ENCODE measurements at places on chromosomes 5 and 9. TPM values are rescaled to one million over a fixed set of nuclear protein-coding genes. Genes with fewer than 3 reads are reported as not detected.
A peak's percentile ranks its signal among the peaks of the same experiment; 100 is the strongest.

Gene POLK
- total RNA-seq = 14.5 TPM

Gene PCSK1
- not detected for total RNA-seq

DNA sequence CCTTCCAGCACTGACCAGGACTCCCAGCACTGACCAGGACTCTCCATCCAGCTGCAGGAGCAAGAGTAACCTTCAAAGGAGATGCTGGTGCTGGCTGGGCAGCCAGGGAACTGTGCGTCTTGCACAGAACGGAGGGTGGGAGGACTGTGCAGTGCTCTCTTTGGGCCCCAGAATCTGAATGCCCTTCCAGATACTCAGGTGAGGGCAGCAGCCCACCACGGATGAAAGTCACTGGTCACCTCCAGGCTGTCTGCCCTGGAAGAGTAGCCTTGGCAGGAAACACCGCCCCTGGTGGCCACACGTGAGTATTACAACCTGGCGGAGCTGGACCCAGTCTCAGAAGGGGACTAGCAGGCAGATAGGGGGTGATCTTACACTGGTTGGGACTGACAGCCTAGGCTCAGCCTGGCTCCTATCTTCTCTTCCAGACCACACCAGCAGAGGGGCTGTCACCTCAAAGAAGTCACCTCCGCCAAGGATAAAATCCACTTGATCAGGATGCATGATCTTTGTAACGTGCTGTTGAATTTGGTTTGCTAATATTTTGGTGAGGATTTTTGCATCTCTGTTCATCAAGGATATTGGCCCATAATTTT is 4.8 kb upstream of the SARDH start:
- DNase-seq = peak; percentile 81

DNA sequence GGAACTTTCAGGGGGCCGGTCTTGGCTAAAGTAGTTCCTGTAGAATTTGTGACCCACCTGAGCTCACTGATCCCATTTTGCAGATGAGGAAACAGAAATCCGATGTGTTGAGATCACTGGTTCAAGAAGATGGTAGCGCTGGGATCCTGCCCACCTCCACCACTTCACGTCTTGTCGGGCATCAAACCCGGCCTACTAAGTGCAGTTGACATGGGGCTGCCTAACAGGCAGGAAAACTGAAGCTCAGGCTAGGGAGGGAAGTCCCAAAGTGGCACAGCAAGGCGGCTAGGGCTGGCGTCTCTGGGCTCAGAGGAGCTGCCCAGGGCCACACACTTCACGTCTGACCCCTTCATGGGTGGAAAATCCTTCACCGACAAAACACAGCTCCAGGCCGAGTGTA is 502 bp upstream of the ENG start:
- no peak for DNase-seq

- DNase-seq = no peak
These were observed 63.1 kb upstream of the RETREG1 start for GRCh38 chr5:16679863-16680262.

DNA sequence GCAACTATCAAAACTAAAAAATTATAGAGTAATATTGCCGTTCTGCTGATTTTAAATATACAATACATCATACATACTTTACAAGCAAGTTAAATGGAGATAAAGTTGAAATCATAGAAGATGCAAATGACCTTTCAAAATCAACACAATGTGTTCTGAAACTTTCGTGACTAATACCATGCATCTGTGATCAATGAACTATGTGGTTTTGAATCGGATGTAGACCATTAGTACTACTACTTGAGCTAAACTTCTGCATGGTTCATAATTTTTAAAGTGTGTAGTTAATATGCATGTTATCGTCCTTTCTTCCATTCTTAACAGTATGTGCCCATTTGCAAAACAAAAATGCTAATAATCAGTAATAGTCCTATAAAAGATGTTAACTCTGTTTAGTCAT is 11.3 kb upstream of the PHF2 start:
- no peak for DNase-seq

- no peak for DNase-seq
These were observed 1063.5 kb upstream of the NUDT12 start for GRCh38 chr5:104626122-104626521.

DNA sequence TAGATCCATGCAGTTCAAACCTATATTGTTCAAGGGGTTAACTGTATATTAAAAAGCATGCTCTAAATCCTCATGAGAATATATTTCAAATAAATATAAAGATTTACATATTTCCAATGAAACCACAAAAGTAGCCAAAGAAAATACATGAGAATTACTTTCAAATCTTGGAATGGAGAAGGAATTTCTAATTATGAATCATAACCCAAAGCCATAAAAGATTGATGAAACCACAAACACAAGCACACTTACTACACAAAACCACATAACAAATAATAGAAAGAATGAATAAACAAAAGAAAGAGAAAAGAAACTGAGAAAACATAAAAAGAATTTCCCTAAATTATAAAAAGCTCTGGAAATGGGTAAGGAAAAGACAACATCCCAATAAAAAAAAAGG is 16.0 kb downstream of the ERP44 start:
- no peak for DNase-seq

DNA sequence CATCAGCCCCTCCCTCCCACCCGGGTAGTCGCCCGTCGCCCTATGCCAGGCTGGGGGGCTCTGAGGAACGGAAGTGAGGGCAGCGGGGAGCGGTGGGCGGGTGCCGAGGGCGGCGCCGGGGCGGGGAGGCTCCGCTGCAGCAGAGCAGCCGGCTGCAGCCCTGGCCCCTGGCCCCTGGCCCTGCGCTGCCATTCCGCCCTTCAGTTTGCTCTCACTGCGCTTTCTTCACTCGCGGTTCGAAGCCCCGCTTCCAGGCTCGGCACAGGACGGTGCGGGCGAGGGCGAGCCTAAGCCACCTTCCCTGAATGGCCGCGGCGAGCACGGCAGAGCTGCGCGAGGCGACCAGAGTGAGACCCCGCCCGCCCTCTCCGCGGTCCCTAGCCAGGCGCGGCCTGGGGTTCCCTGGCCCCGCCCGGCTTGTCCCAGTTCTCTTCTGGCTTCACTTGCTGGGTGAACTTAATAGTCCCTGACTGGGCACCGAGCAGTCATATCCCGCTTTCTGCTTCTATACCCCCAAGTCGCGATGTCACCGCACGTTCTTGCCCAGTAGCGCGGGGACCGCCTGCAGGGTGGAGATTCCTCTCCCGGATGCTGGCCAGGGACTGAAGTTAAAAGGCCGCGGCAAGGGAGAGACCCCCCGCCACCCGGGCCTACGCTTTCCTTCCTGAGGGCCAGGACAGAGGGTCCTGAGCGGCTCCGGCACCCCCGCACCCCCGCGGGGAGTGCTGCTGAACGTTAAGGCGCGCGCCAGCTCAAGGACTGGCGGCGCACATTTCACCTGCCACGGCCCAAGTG is 623 bp upstream of the TRIM36 start:
- no peak for DNase-seq

Measured in G401 (cell line).